ENCODE measurements at places on chromosomes 1 and 21.

DNA sequence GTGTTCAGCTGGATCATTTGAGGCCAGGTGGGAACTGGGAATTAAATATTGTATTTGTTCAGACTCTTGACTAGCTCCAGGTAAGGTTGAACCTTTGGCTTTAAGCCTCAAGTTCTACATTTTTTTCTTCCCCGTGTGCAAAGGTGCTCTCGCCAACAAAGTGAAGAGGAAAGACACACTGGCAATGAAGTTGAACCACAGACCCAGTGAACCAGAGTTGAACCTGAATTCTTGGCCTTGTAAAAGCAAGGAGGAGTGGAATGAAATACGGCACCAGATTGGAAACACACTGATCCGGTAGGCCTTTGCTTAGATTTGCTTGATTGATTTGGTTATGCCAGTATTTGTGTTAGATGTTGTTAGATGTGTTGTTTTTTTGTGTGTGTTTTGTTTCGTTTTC lies 25.5 kb upstream of the RCC1 start:
- no peak for DNase-seq

GRCh38 chr1:18927082-18927653 lies 24.8 kb upstream of the ALDH4A1 start:
- DNase-seq: peak; percentile 49

DNA sequence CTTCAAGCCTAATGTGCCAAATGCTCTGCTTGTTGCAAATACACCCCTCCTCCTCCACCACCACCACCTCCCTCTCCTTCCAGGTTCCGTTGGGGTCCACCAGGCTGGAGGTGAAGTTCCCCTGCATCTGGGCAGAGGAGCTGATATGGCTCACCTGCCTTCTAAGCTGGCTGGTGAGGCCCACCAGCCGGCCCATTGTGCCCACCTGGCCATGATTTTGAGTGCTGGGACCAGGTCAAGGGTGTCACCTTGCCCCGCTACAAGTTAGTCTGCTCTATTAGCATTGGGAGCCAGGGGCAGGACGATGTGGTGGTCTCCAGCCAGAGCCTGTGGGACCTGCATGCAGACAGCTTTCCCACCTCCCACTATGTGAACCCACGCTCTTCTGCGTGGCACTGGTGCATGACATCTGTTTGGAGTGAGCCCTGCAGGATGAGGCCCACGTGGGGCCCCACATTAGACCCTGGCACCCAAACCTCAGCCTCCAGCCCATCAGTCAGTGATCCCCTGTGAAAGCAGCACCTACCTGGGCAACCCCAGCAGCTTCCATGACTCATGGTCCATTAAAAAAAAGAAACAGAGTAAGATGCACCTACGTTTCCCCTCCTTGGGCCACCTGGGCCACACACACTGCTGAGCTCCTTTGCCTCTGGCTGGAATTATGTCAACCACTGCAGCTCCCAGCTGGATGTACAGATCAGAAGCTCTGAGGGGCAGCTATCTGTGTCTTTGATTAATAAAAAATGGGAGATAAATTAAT lies 15.6 kb upstream of the CDCP2 start:
- DNase-seq: no peak

DNA sequence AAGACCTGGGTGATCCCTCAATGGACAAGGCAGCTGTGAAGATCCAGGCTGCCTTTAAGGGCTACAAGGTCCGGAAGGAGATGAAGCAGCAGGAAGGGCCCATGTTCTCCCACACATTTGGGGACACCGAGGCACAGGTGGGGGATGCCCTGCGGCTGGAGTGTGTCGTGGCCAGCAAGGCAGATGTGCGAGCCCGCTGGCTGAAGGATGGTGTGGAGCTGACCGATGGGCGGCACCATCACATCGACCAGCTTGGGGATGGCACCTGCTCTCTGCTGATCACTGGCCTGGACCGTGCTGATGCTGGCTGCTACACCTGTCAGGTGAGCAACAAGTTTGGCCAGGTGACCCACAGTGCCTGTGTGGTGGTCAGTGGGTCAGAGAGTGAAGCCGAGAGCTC lies 85.2 kb downstream of the TRIM11 start:
- no peak for DNase-seq

DNA sequence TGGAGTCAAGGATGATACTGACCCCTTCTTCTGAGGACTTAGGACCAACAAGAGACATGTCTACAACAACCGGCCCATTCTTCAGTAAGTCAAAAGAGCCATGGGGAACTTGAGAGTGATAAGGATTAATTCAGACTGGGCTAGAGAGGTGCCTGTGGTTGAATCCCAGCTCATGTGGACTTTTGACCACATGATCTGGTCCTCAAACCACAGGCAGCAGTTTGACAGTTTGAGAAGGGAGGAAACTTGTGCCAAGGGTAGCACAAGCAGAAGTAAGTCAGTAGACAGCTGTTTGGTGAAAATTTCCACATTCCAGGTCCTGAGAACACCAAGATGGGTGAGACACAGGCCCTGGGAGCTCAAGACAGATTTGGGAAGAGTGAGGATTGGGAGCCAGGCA lies 19.8 kb downstream of the SH3BP5L start:
- no peak for DNase-seq

DNA sequence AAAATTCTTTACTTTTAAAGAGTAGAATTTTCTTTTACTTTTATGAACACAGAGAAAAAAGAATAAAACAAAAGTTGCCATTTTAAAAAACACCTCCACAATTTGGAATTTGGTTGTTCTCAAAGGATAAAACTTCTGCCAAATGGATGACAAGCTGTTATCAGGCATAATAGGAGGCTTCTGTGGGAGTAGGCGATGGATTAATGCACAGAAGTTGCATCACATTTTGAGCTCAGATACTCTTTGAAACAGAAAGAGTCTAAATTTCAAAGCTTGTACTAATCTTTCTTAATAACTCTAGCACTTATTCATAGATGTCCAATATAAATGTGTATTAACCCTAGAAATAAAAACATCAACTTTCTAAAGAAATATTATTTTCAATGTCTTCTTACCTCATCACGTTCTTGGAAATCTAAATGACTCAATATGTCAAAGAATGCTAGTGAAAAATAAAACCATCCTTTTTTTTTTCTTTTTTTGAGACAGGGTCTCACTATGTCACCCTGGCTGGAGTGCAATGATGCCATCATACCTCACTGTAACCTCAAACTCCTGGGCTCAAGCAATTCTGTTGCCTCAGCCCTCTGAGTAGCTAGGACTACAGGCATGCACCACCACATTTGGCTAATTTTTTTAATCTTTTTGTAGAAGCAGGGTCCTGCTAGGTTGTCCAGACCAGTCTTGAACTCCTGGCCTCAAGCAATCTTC lies 112.8 kb upstream of the USP25 start:
- no peak for DNase-seq

DNA sequence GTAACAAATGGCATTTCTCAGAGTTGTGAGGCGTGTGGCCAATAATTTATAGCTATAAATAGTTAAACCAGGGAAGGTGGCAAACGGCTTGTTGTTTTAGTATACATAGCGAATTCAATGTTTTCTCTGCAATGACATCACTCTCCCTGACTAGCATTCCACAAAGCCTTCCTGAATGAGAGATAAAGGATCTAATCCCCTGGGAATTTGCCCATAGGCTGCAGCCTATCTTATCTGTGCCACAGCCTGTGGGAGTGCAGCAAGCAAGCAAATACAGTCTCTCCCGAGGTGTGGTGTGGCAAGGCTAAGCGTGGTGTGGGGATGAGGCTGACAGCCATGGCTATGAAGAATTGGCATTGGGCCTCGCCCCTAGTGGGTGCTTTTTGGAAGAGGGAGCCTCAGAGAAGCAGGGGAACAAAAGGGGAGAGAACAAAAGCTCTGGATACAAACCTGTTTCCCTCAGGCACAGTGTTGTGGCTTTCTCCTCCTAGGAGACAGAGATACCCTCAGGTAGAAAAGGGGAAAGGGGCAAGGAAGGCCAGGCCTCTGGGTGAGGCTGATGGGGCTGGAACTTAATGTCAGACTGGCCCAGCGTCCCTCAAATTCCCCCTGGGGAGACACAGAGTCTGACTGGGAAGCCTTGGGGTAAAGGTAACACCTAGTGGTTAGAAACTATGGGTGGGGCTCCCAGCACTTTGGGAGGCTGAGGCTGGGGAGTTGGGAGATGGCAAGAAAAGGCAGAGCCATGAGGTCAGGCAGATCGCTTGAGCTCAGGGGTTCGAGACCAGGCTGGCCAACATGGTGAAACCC lies 8.9 kb downstream of the TAGLN2 start:
- no peak for DNase-seq

GRCh38 chr1:186798960-186799688 lies 29.6 kb upstream of the PLA2G4A start:
- DNase-seq: no peak

DNA sequence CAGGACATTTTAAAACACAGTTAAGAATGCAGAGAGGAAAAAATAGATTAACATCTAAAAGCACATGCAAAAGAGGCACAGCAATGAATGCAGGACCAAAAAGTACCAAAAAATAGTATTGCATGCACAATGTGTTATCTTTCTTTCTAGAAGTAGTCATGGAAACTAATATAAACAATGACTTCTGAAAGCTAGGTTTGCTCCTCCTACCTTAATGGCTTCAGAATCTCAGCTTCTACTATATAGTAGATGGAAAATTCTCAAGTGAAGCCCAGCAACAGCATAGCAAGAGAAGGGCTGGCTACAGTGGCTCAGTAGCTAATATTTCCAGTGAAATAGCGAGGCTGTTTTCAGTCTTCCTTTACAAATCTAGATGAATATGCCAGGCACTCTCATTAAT lies 125.1 kb downstream of the CRB1 start:
- DNase-seq: no peak

- DNase-seq: no peak
These were observed 22.4 kb upstream of the ACTN2 start for GRCh38 chr1:236663934-236664333.

DNA sequence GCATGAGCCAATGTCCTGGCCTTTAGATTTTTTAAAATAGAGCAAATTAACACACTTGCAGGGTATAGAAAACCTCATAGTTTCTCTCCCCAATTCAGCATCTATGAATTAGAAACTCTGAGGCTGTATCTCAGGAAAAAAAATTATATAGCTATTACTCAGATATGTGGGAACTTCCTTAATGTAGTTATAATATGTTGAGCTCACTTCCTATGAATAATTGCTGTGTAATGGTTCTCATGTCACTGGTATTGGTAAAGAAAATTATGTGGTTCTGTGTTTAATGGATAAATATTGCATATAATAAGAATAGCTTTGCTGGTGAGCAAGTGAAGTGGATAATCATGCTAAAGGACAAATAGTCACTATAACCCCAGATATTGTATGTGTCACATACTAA lies 2019.8 kb downstream of the NCAM2 start:
- DNase-seq: no peak

DNA sequence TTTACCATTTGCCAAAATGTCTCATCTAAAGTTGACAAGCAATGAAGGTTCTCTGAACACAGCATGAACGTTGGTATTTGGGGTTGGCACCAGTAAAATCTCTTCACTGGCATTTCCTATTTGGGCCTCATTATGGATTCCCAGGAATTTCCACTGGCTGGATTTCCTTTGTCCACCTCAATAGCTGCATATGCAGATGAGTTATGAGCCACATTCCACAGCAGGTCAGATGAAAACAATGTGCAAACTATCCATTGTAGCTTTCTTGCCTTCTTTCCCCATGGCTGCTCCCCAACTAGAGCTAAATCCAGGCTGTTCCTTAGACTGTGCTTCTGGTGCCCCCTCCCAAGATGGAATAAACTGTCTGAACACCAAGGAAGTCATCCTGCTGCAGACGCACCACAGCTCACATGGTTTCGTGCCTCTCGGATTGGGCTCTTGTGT lies 168.1 kb upstream of the FGGY start:
- DNase-seq: no peak

GRCh38 chr21:36698385-36698980 lies 432 bp upstream of the SIM2 start:
- DNase-seq: no peak

DNA sequence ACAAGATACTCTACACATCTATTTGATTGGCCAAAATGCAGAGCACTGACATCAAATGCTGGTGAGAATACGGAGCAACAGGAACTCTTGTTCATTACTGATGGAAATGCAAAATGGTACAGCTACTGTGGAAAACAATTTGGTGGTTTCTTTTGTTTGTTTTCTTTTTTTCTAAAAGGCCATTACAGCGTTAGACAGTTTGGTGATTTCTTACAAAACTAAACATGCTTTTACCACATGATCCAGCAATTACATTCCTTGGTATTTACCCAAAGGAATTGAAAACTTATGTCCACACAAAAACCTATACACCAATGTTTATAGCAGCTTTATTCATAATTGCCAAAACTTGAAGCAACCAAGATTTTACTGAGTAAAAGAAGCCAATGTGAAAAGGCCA lies 66.4 kb upstream of the FBXO28 start:
- no peak for DNase-seq

GRCh38 chr1:11713095-11713494 lies 21.6 kb downstream of the DRAXIN start:
- no peak for DNase-seq

GRCh38 chr1:240343966-240344365 lies 252.3 kb downstream of the FMN2 start:
- no peak for DNase-seq

DNA sequence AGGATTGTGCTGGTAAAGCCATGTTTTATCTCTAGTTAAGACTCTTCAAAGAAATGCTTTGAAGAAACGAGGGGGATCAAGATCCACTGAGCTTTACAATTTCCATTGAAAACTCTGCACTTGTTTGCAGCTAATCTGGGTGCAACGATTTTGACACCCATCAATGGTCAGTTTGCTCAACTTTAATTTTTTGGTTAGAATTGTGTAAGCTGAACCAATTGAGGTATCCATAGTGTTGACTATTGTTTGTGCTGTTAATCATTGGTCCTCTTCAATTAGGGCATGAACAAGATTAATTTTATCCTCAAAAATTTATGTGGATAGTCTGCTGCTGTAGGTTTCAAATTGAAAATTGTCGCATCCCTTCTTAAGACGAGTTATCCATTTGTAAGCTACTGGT lies 17.7 kb upstream of the PLXNA2 start:
- DNase-seq: no peak

DNA sequence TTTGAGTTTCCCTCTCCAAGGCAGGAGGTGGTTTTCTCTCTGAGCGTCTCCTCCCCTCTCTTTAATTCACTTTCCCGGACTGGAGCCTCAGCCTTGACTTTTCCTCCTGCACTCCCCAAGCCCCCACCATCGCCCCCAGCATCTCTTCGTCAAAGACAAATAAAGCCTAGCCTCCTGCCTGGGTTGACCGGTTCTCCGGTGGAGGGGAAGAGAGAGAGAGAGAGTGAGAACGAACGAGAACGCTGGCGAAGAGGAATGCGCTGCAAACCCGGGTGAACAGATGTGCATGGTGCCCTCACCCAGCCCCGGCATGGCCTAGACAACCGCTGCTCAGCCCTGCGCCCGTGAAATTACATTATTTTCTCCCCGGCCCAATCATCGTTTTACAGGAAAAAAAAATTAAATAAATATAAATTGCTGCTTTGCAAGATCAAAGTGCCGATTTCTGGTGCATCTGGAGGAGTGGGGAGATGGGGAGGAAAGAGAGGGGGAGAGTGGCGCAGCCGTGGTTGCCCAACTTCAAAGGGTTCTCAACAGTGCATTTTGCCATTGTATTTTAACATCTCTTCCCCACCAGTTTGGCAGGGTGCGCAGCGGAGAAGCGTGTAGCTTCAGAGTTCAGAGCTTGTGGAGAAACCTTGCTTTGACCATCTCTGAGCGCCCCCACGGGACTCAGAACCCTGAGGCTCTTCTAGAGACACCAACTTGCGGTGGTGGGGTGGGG lies 11.4 kb upstream of the TBX15 start:
- no peak for DNase-seq

All from T-helper 22 cell (primary cell).